ENCODE measurements at places on chromosomes 3 and 15.

DNA sequence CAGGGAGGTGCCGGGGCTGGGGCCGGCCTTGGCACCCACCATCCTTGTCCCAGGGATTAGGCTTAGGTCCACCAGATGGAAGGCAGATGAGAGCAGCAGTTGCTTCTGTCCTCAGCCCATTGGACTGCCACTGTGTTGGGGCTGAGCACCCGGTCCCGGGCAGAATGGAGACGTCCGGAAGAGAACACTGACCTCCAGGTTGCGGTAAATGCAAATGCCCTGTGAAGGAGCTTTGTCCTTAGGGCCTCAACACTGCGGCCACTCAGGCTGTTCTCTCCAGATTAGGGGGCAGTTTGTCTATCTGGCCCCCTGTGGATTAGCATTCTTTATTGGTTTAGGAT lies at the start of gene SERINC4:
Gene SERINC4 (minus strand): TSS at position 276 of the 341 bp plus-strand sequence. CDS start 234 bp downstream, at position 42.
- DNase-seq: no peak

DNA sequence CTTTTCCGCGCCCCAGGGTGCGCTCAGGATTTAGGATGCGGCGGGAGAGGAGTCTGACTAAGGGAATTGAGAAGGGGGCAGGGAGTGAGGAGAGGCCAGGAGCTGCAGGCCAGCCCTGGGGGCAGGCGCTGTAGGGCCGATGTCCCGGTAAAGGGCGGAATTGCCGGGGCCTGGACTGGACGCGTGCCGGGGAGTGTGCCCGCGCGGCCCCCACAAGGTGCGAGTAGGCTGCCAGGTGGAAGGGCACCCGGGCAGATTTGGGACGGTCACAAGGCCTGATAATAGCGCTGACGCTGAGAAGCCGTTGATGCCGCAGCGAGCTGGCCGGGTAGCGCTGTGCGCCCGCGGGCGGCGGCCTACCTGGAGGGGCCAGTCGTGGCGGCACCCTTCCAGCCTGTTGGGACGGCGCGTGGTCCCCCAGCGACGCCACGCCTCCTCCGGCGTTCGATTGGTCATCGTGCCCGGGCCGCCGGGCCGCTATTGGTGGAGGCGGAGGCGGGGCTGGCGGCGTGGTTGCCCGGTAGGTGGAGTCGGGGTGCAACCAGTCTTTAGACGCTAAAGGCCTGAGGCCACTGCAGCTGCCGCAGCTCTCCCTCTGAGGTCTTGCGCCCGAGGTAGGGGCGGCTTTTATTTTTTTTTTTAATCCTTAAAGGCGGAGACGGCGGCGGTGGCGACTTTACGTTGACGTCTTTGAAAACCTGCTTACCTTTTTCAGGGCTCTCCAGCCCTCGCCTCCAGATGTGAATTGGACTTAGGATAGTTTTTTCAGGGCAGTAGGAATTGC lies 903 bp downstream of the SLC25A38 start:
- DNase-seq: peak; percentile 93

DNA sequence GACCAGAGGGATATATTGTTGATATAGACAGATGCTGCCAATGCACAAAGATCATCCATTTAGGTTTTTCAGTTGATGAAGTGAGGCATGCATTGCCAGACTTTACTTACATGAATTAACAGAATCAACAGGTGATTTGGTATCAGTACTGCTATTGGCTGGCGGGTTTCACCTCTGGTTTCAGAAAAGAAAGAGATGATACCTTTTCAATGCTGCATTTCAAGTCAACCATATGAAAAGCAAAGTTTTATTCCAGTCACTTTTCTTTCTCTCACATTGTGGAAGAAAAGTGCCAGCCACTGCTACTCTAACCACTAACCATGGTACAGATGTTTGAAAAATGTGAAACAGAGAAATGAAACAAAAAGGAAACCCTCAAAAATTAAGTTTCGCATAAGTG lies 289.1 kb downstream of the TIGIT start:
- DNase-seq: no peak

DNA sequence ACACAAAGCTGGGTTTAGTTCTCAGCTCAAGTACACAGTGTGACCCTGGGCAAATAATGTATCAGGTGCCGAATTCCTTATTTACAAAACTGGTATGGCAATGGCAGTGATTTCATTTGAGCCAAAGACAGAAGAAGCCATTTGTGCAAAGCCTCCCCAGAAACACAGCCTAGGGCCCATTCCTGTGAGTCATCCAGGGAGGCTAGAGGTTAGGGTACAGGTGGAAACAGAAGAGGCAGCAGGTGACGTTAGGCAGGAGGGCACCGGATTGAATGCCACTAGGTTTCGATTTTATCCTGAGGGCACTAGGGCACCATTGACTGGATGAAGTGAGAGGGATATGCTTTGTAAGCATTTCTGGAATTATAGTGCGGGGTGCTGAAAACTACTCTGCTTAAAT lies 766.9 kb upstream of the NR2F2 start:
- DNase-seq: no peak

DNA sequence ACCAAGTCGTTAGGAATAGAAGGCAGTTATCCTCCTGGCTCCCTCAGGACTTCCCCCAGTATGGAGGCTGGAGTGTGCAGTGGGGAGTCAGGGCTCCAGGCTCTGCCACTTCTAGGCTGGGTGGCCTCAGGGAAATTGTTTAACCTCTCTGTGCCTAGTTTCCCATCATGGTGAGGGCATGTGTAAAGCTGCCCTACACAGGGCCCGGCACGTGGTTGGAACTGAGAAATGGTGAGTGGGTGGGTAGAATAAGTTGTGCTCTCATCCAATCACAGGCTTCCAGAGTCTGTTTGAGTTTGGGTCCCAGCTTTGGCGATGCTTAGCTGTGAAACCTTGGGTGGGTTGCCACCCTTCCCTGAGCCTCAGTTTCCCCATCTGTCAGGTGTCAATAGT lies 117.3 kb downstream of the FBLN2 start:
- DNase-seq: no peak

GRCh38 chr15:40567111-40567510 lies 2.0 kb upstream of the RPUSD2 start:
- DNase-seq: no peak

DNA sequence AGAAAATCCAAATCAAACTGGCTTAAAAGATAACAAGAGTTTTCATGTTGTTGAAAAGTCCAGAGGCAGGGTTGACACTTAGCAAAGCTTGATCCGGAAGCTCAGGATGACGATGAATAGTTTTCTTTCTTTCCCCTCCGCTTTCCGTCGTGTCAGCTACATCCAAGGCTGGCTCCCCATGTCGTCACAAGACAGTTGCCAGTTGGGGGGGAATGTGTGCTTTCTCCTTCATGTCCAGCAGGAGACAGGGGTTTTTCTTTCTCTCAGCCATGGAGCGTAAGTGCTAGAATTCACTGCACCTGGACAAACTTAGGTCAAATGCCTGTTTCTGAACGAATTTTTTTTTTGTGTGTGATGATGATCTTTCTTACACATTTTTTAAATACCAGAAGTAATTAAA lies 273.8 kb upstream of the RGMA start:
- no peak for DNase-seq

GRCh38 chr15:83446904-83447709 lies at the start of gene SH3GL3:
SH3GL3 (plus strand) TSS chr15:83447341; CDS start chr15:83447534, 193 bp downstream.
- DNase-seq: no peak

DNA sequence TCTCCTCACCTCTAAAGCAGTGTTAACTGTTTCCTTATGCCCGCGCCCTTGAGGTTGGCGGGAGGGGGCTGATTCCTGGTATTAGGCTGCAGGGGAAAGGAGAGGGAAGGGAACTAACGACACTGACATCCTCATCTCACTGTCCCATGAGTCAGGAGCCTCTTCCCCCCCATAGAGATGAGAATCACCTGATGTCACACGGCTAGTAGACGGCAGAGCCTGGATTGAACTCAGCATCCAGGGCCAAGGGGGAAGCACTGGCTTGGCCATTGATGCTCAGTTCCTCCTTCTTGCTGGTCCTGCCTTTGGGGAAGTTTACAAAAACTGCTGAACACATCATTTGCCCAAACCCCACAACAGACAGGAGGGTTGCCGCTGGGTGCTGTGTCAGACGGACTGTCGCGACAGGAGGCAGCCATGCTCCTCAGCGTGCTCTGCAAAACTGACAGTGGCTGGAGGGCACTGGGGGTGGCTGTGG lies 38.5 kb downstream of the IDH2 start:
- peak; percentile 16 for DNase-seq

- DNase-seq: no peak
Observed at GRCh38 chr3:21705769-21706168, 45.2 kb downstream of the ZNF385D start.

GRCh38 chr3:193831495-193832455 lies 238.8 kb downstream of the OPA1 start:
- peak; percentile 5 for DNase-seq

DNA sequence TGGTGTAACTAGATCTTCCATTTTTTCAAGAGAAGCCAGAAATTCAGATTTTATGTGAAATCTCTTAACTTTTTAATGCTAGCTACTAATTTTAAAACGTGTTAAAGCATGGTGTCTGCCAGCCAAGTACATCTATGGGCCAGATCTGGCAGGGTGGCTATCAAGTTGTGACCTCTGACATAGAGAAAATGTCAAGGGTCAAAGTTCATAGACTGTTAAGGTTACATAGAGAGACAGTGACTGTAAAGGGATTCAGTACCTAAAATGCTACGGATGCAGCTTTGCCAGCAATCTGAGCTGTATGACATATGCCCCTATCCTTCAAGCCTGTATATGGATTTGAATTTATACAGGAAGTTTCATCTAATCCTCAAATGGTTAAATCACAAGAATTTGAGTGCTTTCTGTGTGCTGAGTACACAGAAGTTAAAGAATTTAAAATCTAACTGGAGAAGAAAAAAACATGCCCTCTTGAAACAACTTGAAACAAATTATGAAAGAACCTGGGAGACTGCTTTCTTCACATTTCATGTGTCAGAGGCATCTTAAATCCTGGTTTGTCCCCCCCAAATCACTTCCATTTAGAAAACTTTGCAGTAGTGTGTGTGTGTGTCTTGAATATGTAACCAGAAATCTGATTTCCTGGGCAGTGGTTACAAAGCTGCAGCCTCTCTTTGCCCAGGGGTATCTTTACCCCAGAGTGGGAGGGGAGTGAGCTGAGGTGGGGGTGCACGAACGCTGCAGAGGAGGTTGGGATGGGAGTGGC lies 895 bp upstream of the ARHGAP31 start:
- no peak for DNase-seq

- no peak for DNase-seq
Observed at GRCh38 chr3:55245351-55245750, 241.8 kb downstream of the WNT5A start.

DNA sequence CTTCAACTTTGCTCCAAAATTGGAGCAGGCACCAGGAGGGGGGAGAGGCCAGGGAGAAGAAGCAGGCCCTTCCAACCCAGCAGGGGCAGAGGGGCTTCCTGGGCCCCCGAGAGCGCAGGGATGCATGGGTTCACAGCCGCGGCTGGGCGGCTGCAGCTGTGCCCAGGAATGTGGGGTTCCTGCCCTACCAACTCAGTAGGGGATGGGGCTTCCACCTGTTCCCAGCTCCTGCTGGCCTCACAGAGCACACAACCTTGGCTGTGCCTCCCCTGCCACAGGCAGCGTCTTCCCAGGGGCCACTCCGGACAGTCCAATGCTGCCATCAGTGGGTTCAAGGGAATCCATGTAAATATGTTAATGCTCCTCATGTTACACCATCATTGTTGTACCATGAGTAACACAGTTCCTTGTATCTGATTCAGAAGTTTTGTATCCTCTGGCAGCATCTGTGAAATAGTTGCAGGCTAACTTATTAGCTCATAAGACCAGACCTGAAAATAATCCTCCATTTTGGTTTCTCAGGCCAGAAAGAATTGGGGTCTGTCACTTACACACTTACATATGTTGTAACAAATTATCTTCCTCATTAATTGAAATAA lies 12.1 kb upstream of the SIAH2 start:
- no peak for DNase-seq

DNA sequence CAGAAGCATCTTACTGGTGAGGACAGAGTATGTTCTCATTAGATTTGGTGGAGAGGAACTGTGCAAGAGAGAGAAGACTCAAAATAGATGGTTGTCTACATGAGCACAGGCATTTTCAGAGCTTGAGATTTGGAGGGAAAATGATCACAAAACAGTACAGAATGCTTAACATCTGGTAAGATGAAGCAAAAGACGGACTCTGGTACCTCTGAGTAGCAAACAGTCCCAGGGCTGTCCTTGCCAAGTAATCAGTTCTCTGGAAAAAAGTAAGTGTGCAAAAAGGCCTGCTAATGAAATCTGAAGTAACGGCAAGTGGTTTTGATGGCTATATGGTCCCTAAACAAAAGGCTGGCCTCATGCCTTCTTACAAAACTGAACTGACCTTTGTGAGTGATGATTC lies 414.2 kb downstream of the CNTN4 start:
- no peak for DNase-seq

DNA sequence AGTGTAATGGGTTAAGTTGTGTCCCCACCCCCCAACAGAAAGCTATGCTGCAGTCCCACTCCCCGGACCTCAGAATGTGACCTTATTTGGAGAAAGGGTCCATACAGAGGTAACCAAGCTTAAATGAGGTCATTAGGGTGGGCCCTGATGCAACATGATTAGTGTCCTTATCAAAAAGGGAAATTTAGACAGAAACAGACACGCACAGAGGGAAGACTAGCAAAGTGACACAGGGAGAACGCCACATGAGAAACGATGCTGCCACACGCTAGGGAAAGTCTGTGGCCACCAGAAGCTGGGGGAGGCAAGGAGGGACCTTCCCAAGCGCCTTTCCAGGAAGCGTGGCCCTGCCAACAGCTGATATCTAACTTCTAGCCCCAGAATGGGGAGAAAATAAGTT lies 65.4 kb downstream of the RPN1 start:
- DNase-seq: no peak

GRCh38 chr3:143120716-143121240 lies 1.2 kb downstream of the CHST2 start:
- peak; percentile 20 for DNase-seq

DNA sequence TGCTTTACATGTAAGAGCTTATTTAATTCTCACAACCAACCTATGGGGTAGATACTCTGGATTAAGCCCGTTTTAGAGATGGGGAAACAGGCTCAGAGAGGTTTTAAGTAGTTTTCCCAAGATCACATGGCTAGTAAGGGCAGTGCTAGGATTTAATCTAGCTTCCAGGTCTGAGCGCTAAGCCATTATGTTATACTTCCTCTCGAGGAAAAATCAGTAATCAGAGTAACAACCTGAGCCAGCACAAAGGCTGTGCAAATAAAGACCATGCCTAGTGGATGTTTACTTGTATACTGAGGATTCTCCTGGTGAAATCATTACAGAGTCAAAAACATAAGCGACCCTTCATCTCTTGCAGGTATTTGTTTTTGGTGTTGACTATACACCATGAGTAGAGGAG lies 9.0 kb downstream of the FSTL1 start:
- DNase-seq: no peak

DNA sequence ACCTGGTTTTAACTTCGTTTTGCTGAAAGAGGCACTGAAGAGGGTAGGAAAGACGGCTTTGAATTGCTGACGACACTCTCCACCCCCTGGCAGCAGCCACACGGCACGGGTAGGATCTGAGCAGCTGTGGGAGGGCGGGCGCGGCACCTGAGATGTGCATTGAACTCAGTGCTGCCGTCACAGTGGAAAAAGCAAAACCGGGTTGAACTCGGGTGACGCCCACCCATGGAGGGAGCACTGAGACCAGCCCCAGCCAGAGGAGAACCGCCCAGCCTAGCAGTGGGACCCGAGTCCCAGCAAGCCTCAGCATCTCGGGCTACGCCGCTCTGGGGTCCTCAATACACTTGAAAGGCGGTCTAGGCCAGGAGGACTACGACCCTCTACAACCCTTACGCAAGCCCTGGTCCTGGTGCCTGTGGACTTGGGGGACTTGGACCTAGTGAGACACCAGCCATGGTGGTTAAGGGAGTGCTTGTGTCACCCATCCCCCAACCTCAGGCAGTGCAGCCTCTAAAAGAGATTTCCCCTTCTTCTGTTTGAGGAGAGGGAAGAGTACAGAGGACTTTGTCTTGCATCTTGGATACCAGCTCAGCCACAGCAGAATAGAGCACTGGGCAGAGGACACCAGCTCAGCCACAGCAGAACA lies 50.0 kb upstream of the RPL35A start:
- no peak for DNase-seq

- DNase-seq: no peak
Observed at GRCh38 chr3:45793482-45794176, 2.7 kb downstream of the SLC6A20 start.
